ENCODE measurements at places on chromosomes 7 and 10.

DNA sequence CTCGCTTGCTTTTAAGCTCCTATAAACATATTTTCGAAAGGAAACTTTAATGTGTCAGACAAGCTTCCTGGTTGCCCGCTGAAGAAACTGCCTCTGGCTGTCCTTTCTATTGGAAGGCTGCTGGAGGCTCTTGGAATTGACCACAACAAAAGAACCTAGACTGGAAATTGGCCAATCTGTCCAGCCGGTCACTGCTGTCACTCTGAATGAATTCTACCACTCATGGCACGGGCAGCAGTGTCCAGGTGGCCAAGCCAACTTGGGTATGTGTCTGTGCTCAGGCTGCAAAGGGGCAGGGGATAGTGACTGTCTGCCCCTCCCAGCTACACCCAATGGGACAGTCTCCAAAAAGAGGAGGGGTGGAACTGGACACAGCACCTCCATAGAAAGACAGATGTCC is 57.6 kb downstream of the CDH23 start:
- no peak for DNase-seq

DNA sequence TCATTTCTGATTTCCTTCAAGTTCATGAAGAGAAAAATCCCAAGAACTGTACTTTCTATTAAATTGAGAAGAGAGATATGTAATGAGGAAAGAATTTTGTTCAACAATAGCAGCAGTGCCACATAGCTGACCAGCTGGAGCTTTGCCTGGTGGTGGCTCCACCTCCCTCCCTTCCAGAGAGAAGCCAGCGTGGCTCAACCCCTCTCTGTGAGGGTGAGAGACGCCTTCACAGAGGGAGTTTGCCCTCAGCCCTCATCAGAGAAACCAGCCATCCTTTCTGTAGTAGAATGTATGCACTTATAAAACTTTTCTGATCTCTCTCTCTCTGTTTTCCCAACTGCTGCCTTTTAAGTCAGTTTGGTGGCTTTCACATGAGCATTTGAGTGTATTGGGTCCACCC is 20.5 kb upstream of the COL1A2 start:
- DNase-seq, result no peak

- no peak for DNase-seq
Observed at GRCh38 chr10:79244068-79244442, 103.2 kb upstream of the PPIF start.

- no peak for DNase-seq
Observed at GRCh38 chr7:7978860-7979259, 10.3 kb downstream of the GLCCI1 start.

DNA sequence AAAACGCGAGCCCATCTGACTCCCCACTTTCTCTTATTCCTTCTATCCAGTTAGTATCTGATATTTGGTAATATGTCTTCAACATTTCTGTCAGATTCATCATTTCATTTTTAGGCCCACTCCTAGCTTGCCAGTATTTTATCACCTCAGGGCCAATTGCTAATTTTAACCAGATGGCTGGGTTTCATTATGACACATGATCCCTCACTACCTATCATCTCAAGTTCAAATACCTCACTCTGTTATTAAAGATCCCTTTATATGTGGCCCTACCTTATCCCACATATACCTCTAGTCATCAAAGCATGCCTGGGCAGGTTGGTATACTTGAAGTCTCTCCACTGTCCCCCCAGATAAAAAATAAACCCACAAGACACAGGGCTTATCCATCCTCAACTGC is 104.9 kb downstream of the RNLS start:
- no peak for DNase-seq

DNA sequence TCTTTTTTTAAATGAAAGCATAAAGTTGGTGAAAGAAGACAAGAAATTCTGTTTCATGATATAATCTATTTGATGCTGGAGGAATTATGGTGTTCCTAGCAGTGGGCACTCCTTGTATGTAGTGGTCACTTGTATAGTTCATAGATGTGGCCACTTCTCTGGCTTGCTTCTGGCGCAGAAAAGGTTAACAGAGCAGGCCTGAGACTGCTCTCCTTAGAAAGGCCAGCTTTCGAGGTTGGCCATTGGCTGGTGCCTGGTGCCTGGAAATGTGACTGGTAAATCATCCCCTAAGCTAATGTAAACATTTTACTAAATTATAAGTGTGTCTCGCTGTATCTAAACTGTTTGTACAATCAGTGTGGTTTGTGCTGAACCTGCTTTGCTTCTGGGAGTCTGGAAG is 276.1 kb downstream of the PHTF2 start:
- no peak for DNase-seq

GRCh38 chr7:36710186-36710791 is 14.0 kb downstream of the AOAH start:
- DNase-seq, result no peak

GRCh38 chr10:78861529-78862327 is 207.0 kb upstream of the ZMIZ1 start:
- DNase-seq, result no peak

- no peak for DNase-seq
Observed at GRCh38 chr10:38025283-38025682, 14.8 kb downstream of the ZNF33A start.

- DNase-seq, result no peak
Observed at GRCh38 chr7:147078312-147078711, 961.7 kb downstream of the CNTNAP2 start.

GRCh38 chr10:91487911-91488582 is 77.9 kb downstream of the HECTD2 start:
- DNase-seq, result no peak

DNA sequence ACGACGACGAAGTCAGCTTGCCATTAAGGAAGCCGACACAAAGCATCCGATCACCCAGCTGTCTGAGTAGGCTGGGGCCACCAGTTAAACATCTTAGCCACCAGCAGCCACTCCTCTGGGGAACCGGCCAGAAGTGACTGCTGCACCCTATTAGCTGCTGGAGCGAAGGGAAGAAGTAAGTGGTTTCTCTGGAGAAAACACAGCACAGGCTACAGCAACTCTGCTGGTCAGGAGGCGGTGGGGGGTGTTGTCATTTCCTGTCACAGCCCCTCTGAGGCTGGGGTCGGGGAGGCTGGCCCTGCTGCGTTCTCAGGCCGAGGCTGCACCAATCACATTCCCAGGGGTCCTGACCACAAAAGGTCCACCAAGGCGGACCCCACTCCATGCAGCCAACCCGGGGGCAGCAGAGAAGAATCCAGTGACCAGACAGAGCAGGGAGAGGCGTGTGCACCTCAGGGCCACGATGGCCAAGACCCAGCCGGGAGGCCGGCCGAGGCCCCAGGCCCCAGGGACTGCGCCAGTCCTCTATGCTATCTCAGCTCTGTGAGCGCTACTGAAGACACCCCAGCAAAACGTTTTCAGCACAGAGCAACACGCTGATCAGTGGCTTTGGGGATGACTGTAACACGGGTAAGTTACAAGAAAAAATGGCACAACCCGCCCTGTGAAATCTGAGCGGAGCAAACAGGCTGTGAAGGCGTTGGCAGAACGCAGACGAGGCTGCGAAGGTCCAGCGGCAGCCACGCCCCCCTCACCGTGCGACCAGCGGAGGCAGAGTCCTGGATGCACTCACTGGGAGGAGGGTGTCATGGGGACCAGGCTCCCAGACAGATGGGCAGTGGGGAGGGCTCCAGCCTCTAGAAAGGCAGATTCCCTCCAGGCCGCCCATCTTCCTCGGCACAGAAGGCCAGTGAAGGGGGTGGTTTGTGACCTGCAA is 24.8 kb downstream of the STK32C start:
- no peak for DNase-seq

DNA sequence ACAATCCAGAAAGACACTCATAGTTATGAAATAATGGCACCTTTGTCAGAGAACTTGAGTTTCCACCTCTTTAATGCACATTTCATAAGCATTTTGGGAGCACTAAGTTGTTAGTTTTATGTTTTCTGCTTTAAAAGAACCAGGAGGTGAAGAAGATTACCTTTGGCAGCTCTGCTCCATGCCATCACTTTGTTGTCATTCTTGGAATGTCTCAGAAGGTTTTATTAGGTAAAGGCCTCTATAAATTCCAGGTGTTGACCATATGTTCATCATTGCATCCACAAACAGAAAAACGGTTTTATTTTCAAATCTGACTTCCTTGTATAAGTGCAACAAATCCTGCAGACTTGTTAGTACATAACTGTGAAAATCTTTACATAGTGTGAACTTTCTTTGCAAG is 424.8 kb downstream of the MDFIC start:
- DNase-seq, result no peak

DNA sequence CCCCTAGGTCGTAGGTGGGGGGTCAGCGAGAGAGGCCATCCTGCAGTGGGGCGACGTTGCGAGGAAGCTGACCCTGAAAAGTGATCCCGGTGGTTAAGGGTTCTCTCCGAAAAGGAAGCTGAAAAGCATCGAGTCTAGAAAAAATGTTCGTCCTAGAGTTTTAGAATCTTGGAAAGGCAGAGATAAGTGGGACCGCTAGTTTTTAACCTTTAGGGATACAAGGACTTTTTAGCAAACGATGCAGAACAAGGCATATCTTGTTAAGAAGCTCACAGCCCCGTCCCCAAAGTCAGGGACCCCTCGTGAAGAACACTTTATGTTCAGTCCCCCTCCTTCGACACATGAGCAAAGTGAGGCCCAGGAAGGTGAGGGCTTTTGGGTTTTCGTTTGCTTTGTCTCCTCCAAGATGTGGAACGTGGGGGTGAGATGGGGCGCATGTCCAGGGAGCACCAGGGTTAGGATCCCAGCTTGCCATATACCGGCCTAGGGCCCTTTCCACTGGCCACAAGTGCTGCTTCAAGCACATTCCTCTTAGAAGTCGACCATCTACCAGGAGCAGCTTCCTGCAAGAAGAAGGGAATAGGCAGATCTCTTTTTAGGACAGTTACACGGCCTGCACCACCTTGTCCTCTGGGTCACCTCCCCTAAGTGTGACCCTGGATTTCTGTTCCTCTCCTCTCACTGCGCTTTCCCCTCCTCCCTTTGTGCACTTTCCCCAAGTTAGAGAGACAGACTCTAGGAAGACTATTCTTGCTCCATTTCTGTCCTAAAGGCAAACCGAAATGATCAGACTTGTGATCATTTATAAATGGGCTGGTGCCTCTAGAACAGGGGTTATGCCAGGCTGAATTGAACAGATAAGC is 969 bp downstream of the SLC35G1 start:
- DNase-seq, result no peak

DNA sequence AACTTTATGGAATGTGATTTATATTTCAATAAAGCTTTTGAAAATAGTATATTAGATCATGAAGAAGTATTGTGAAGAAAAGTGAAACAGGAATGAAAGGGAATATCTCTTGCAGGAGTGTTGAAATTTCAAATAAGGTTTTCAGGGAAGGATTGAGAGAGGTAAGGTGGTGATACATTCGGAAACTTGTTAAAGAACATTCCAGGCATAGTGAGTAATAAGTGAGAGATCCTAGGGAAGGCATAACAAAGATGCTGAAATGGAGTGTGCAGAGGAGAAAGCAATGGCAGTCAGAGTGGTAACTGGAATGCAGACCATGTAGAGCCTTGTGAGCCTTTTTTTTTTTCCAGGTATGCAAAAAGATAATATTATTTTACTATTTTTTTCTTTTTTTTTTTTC is 4.1 kb downstream of the OR9A4 start:
- DNase-seq, result no peak

DNA sequence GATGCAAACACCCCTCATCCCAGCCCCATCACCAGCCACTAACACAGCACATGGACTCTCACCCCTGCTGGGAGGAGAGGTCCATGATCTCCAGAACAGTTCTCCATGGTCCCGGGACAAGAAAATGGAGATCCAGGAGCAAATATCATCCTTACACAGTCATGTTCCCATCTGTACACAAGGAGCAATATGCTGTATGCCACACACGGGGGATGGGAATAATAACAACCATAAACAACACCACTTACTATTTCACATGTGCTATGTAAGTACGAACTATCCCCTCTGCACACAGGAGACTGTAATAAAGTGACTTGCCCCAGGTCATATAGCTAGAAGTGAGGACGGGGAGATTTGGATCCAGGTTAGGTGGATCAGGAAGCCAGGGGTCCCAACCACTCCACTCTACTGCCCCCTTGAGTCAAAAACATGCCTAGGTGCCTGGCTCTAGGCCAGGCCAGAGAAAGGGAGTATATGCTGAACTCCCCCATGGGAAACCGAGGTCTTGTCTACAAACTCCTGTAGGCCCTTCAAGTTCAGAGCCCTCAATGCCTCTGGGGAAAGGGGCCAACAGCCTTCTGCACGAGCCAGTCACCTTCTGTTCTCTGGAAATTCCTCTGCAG is 34.1 kb downstream of the LRRC20 start:
- no peak for DNase-seq

DNA sequence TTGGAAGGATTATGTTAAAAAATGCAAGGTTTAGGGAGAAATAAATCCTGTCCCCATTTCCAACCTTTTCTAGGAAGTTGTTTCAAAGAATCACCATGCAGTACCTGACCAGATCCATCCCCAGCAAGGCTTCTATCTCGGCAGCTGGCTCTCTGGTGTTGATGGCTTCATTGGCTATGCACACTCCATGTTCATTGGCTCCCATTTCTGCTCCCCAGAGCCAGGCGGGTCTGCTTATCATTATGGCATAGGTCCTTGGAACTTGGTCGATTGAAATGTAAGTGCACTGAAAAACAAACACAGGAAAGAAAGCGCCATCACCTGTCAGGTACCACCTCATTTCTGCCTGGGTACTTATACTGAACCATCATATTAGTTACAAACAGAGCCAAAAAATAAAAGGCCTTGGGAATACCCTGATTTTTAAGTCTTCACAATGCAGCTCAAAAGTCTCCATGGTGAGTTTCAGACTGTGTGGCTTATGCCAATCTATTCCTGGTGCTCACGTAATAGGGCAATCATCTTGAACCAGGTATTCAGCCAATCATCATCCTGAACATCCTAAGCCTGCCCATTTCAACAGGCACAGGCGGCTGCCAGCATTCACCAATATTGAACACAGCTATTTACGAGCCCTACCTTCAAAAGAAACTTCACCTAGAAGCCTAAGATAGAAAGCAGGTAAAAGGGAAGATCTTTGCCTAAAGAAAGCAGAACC is 34.4 kb downstream of the SCRN1 start:
- DNase-seq, result no peak

DNA sequence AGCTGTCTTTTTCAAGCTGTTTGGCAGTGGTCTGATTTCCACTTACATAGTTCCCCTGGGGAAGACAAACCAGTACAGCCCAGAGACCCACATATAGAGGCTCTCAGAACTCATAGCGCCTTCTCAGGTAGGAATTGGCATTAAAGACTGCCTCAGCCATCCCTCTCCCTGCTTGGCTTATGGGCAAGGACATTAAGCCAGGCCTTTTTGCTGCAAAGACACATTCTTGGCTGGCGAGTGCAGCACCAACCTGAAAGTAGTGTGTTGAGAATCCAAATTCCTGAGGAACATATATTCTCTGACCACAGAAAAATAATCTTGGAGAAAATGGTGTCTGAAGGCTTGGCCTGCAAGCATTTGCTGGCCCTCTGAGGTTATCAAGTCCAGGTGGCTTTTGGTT is 39.2 kb upstream of the HPS1 start:
- DNase-seq, result no peak

- no peak for DNase-seq
Observed at GRCh38 chr7:7104314-7104698, 78.0 kb upstream of the C1GALT1 start.

DNA sequence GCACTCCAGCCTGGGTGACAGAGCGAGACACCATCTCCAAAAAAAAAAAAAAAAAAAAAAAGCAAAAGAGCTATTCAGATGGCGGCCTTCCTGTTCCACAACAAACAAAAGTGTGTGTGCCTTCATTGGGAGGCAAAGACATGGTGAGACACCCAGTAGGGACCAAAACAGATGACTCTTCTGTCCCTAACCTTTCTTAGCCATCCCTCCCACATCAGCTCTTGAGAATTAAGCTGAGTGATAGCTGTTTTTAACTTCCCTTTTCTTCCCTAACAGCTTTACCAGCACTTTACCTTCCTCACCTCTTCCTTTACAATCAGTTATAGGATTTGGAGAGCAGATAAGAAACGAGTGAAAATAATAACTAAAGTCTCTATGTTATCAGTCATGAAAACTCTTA is 48.2 kb downstream of the ARMH3 start:
- DNase-seq, result no peak

Data from stimulated activated naive CD4-positive, alpha-beta T cell (primary cell).